A549 (cell line): ENCODE measurements at places on chromosomes 12 and 14.

GRCh38 chr12:7667125-7667524 lies 1.4 kb upstream of the APOBEC1 start:
- peak; percentile 26 for DNase-seq

DNA sequence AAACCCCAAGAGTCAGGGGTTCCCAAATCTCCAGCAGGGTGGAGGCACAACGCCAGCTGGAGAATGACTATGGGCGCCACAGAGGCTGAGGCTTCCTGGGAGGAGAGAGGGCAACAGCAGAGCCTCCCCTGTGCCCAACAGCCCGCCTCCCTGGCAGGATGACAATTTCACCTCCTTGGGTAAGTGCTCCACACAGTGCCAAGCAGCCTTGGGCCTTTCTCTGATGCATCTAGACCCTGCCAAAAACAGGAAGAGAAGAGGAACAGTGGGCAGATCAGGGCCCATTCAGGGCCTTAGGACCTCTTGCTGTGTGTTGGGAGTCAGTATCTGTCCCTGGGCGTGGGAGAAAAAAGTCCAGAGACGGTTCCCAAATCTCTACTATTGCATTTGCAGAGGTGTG lies 5.0 kb upstream of the OR10P1 start:
- no peak for DNase-seq

DNA sequence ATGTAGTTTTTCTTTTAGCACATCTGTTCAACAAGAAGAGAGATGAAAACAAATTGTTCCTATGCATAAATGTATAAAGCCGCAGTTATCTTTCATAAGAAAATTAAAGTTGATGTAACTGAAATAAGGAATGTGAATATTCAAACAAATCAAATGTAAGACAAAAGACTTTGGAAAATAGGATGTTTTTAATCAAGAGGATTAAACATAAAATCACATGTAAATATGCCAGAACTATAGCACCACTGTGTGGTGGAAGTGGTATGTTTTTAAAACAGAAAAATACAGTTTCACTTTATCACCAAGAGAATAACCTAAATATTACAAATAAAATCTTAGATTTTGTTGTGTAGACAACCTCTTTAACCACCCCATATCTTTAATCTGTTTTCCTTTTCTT lies 40.4 kb downstream of the CAPS2 start:
- peak; percentile 23 for DNase-seq

DNA sequence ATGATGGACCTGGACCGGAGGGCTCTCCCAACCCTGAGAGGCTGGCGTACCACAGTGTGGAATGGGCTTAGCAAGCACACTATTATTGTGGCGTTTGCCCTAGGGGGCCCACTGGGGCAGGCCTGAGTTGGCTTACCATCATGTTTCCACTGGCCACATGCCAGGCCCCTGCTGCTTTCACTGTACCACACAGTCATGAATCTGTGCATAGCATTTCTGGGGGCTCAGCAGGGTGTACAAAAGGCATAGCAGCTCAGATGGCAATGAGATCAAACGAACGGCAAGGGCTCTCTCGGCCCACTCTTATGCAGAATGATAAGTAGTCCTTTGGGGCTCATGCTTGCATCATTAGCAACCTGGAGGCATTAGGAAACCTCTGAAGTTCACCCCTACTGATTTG lies 137.0 kb upstream of the HIF1A start:
- DNase-seq, result no peak

DNA sequence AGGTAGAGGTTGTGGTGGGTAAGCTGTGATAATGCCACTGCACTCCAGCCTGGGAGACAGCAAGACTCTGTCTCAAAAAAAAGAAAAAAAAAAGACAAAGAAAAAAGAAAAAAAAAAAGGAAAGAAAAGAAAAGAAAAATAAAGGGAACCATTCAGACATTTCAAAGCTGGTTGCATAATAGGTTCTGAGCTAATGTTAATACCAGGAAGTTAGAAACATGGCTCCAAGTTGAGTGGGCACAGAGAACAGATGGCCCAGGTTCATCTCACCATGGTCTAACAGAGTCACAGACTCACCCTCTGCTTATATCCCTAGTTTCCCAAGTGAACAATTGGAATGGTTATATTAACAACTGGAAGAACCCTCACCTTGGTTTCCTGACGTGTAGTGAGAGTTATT lies 17.4 kb upstream of the ZDHHC17 start:
- DNase-seq, result no peak

- no peak for DNase-seq
Observed at GRCh38 chr12:7591531-7591930, 74.2 kb downstream of the APOBEC1 start.

- DNase-seq, result no peak
Observed at GRCh38 chr14:100841761-100842403, 16.0 kb downstream of the MEG3 start.

DNA sequence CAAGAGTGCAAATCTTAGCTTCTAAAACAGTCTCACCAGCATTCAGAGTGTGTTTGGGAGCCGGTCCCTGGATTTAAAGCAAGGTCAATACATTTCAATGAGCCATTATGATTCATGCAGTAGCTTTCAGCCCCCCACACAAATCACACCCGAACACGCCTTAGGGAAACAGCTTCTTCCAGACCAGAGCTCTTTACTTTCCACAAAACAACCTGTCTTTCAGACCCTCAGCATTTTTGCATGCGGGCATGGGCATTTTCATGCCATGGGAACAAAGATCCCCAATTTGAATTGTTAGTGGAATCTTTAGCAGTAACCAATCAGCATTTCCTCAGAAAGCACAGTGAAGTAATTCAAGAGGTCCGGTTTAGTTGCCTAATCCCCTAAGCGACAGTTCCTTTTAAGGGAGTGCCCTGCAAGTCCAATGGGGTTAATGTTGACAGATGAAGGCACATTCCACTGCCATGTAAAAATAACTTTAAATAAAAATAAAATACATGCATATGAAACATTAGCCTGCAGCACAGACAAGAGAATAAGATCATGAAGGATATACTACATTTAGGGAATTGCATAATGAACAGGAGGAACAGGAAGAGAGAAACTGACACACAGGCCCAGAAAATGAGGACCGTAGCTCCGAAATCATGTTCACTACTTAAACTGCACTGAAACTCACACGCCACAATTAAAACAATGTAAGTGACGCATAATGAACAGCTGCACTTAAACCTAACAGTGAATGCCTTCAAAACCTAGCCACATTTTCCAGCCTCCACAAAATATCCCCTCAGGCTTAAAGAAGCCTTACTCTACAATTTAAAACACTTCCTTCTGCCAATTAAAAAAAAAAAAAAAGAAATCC lies 4.0 kb downstream of the VPS37B start:
- peak; percentile 52 for DNase-seq

- no peak for DNase-seq
Observed at GRCh38 chr12:58189893-58190292, 248.5 kb downstream of the ATP23 start.

GRCh38 chr12:67386869-67387565 lies 117.9 kb downstream of the CAND1 start:
- no peak for DNase-seq

DNA sequence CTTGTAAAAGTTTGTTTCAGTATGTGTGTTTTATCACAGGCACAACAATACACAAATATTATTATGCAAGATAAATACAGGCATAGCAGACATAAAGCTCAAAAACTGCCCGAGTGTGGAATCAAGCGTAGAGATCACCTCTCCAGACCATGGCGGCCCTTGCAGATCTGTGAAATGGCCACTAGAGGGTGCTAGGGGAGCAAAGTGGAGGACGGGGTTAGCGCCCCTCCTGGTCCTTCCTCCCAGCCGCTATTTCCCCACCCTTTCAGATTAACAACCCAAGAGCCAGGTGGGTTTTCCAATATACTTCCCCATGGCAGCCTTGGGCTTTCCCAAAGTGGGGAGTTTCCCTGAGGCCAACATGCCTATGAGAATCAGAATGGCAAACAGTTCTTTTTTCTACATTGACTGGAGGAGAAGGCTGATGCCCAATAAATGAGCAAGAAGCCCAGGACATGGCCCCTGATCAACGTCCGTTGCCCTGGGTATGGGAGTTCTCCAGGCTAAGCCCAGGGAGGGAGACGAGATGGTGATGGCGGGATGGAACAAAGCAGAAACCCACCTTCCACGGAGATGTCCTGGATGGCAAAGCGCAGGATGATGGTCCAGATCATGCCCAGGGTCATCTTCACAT lies 67.4 kb downstream of the ACTN1 start:
- DNase-seq, result peak; percentile 92

- DNase-seq, result no peak
Observed at GRCh38 chr14:56787530-56787929, 22.7 kb downstream of the OTX2 start.

GRCh38 chr14:86430853-86431252 lies 900.9 kb downstream of the FLRT2 start:
- no peak for DNase-seq

DNA sequence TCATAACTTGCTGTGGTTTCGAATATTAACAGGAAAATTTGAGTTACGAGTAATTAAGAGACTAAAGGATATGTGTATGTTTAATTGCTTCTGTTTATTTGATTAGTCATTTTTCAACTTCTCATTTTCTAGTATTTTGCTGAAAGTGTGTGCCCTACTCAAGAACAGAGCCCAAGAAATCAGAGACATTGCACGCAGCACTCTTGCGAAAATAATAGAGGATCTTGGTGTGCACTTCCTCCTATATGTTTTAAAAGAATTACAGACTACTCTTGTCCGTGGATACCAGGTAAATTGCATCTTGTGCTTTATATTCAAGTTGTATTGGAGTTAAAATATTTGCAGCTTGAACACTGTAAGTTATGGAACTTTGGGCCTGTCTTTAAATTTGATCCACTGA lies 50.8 kb downstream of the ARL1 start:
- no peak for DNase-seq

DNA sequence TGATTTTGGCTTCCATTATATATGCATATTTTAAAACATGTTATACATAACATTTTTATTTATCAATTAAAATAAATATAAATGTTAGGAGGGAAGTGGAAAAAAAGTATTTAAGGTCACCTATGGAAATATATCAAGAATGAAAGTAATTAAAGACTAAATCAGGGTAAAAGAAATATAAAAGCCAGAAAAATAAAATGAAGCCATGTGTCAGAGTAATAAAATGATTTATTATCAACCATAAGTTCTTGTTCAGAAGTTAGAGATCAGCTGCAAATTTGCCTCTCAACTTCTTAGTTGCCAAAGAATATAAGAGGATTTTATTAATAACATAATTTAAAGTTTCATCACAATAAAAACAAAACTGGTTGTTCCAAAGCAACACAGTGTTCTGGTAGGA lies 121.9 kb downstream of the ANO6 start:
- DNase-seq, result no peak

GRCh38 chr12:89476232-89476631 lies 48.4 kb downstream of the GALNT4 start:
- no peak for DNase-seq

DNA sequence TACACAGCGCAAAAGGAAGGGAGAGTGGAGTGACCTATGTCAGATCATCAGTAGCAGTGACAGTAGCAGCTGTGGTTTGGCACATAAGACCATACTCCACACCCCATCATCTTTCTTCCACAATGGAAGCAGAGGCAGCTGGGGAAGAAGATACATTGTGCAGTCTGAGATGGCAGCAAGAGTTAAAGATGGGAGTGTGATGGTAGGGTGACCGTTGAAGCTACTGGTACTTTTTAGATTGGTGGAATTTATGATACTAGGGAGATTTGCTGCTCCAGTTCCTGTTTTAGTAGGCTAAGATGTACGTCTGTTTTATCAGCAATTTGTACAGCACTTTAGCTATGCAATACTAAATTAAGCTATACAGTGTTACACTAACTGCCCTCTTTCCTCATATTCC lies 291.0 kb downstream of the FUT8 start:
- DNase-seq, result no peak

GRCh38 chr12:131860472-131861260 lies 32.5 kb downstream of the MMP17 start:
- DNase-seq, result peak; percentile 92

GRCh38 chr14:22995889-22996625 lies 13.7 kb upstream of the AJUBA start:
- no peak for DNase-seq

DNA sequence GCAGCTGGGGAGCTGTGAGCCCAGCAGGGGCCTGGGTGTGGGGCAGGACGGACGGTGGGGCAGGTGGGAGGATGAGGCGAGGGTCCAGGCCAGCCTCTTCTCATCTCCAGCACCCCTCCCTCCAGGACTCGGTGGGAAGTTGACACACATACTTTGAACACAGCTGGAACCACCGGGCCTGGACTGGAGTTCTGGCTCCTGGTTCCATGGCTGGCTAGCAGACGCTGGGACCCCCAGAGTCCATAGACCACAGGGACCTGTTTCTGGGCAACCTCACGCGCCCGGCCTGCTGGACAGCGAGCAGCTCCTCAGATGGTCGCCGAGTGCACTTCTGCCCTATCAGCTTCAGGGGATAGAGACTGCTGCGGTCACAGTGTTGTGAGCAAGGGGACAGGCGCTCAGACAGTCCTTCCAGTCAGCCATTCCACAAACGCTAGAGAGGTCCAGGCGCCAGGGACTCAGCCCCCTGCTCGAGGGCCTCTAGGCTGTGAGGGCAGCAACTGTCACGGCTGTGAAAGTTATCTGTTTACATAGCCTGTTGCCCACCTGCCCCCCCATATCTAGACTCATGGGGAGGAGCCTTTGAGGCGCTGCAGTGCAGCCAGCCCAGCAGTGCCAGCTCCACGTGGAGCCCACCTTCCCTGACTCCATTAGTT lies 25.2 kb downstream of the TCHP start:
- DNase-seq, result no peak

GRCh38 chr14:89564286-89564957 lies 147.4 kb upstream of the FOXN3 start:
- no peak for DNase-seq

- no peak for DNase-seq
Observed at GRCh38 chr12:121787063-121788025, 6.1 kb downstream of the RHOF start.

GRCh38 chr12:42767998-42768397 lies 178.5 kb upstream of the PRICKLE1 start:
- no peak for DNase-seq

DNA sequence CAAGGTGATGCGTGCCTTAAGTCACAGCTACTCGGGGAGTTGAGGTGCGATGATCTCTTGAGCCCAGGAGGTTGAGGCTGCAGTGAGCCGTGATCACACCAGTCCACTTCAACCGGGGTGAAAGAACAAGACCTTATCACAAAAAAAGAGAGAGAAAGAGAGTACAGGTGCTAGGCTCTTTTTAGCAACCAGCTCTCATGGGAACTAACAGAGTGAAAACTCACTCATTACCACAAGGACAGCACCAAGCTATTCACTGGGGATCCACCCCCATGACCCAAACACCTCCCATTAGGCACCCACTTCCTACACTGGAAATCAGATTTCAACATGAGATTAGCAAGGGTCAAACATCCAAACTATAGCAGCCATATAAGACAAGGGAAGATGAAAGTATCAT lies 164.2 kb downstream of the NDUFA12 start:
- no peak for DNase-seq
